Kidney (tissue), 22 donors: ENCODE measurements at places on chromosomes 1 and 21. TPM values are rescaled to one million over a fixed set of nuclear protein-coding genes. Genes with fewer than 3 reads are reported as not detected.

GRCh38 chr1:80818211-80818610, 982.5 kb upstream of the ADGRL2 start:
- DNase-seq: peak; percentile 53
- no peaks in the 10 kb centered on the region for H3K27me3 ChIP-seq
- H3K4me1 ChIP-seq: no peaks in the 10 kb centered on the region
- no peaks in the 10 kb centered on the region for H3K36me3 ChIP-seq
- no peak overlapping the region for H3K27ac ChIP-seq

DNA sequence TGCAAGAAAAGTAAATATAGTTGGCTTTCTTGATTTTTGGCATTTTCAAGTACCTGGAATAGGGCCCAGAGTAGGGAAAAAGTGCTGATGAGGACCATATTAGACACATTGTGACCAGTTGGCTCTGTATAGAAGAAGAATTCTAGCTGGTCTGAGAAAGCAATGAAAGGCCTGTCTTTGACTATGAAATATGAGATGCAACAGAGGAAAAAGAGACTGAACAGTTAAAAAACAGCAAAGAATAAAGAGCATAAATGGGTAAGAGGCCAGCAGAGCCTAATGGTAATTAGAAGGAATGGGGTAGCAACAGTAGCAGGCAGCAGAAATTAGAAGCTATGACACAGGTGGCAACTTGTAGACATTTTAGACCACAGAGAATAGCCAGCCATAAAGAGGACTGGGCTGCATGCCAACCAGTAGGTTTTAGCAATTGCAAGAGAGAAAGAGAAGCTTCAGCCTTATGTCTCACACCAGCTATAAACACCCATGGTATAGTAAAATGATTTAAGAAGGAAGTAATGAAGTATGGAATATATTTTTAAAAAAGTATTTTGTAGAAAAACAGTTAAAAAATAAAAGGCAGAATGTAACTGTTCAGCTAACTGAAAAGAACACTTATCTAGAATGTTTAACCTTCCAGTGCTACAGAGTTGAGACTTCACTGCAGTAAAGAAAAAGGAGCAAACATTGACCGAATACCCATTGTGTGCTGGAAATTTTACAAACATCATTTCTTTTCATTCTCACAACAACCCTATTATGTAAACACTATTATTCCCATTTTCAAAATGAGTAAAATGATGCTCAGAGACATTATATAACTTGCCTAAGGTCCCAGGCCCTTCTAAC, 114.1 kb downstream of the LHX4 start:
- no peak overlapping the region for H3K4me3 ChIP-seq
- no peak overlapping the region for H3K27ac ChIP-seq
- no peaks in the 10 kb centered on the region for H3K4me1 ChIP-seq
- DNase-seq: no peak

- no peaks in the 10 kb centered on the region for H3K4me1 ChIP-seq
- no peaks in the 10 kb centered on the region for H3K27me3 ChIP-seq
- no peak overlapping the region for H3K27ac ChIP-seq
Observed at GRCh38 chr1:223783676-223784075, 62.1 kb downstream of the TP53BP2 start.

GRCh38 chr1:233033361-233033760, 83.0 kb downstream of the NTPCR start:
- no peak overlapping the region for H3K27ac ChIP-seq
- H3K27me3 ChIP-seq: no peaks in the 10 kb centered on the region
- H3K36me3 ChIP-seq: no peaks in the 10 kb centered on the region

DNA sequence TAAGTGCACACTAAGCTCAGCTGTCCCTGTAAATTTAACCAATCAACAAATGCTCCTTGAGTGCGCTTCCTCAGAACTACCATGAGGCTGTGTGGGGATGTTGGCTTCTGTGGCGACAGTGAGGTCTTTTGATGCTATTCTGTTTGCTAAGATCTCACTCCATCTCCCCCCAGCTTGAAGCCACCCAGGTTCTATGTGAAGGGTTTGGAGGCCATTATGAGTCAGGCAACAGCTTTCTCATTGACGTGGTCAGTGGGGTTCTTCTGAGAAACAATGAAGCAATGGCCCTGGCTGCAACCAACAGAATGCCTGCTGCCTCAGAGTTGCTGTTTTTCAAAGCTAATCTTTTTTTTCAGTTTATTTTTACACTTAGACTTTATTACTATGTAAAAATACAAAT, 205.5 kb downstream of the PTBP2 start:
- H3K4me3 ChIP-seq: no peak overlapping the region
- no peak for DNase-seq
- H3K27me3 ChIP-seq: no peaks in the 10 kb centered on the region
- no peaks in the 10 kb centered on the region for H3K36me3 ChIP-seq

DNA sequence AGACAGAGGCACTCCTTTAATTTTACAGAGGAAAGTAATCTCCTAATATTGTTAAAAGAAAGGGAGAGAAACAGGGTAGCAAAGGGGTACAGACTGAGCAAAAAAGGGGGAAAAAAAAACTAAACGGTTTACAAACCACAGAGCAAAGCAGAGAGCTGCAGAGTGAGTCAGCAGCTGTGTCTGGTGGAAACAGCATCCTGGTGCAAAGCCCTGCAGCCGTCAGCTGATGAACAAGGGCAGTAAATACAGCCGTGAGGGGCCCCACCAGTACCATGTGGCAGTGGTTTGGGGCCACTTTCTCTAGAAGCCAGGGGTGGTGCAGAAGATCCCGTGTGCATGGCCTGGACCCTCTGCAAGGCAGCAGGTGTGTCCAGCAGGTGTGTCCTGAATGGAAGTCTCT, 111.3 kb downstream of the ERG start:
- H3K4me1 ChIP-seq: no peaks in the 10 kb centered on the region
- H3K36me3 ChIP-seq: no peaks in the 10 kb centered on the region
- no peak overlapping the region for H3K4me3 ChIP-seq
- H3K27ac ChIP-seq: no peak overlapping the region
- no peaks in the 10 kb centered on the region for H3K27me3 ChIP-seq

GRCh38 chr1:243663651-243664050, 186.4 kb downstream of the AKT3 start:
- no peak overlapping the region for H3K27ac ChIP-seq
- H3K4me1 ChIP-seq: no peaks in the 10 kb centered on the region
- DNase-seq: no peak
- H3K36me3 ChIP-seq: no peaks in the 10 kb centered on the region
- H3K27me3 ChIP-seq: no peaks in the 10 kb centered on the region

- no peak for DNase-seq
- H3K27me3 ChIP-seq: no peaks in the 10 kb centered on the region
- no peak overlapping the region for H3K4me3 ChIP-seq
- H3K36me3 ChIP-seq: no peaks in the 10 kb centered on the region
- no peaks in the 10 kb centered on the region for H3K4me1 ChIP-seq
- H3K27ac ChIP-seq: no peak overlapping the region
Observed at GRCh38 chr1:33973799-33974545, 110.1 kb downstream of the HMGB4 start.

GRCh38 chr21:24941316-24942185, 665.7 kb downstream of the MRPL39 start:
- H3K27ac ChIP-seq: no peak overlapping the region
- no peaks in the 10 kb centered on the region for H3K4me1 ChIP-seq
- DNase-seq: no peak

- peaks cover 26% of the 10 kb centered on the region for H3K4me1 ChIP-seq
- no peaks in the 10 kb centered on the region for H3K27me3 ChIP-seq
- no peak for DNase-seq
Observed at GRCh38 chr1:234527346-234527745, 48.4 kb upstream of the TARBP1 start.

DNA sequence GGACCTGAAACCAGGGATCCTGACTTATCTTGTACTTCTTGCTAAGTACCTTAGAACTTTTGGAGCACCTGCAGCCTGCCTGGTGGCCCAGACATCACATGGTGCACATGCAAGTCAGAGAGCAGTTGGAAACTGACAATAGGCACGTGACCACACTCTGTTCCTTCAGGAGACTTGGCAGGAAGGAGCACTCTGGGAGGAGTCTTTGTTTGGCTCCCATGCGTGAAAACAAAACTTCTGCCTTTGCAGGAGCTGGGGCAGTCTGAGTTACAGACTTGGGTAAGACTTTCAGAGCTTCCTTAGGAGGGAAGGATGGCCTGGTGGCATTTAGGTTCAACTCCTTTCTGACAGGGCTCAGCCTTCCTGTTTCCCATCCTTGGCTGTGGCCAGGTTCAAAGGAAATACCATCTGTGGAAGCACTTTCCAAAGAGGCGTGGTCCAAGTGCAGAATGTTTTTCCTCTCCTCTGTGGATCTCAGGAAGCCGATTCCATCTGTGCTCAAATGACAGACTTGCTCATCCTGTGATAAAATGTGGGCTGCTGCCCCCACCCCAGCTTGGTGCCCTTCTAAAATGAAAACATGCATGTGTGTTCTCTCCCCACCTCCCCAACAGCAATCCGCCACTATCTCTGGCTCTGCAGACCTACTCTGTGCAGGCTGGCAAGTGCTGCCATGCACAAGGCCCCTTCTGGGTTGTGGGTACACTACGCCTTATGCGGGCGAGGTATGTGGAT, 14.1 kb upstream of the ZNF436 start:
- no peaks in the 10 kb centered on the region for H3K36me3 ChIP-seq
- no peak overlapping the region for H3K27ac ChIP-seq
- H3K4me3 ChIP-seq: no peak overlapping the region
- H3K27me3 ChIP-seq: no peaks in the 10 kb centered on the region

GRCh38 chr1:90074137-90074536, 79.2 kb downstream of the ZNF326 start:
- no peak overlapping the region for H3K27ac ChIP-seq
- H3K27me3 ChIP-seq: no peaks in the 10 kb centered on the region
- no peaks in the 10 kb centered on the region for H3K4me1 ChIP-seq
- no peaks in the 10 kb centered on the region for H3K36me3 ChIP-seq
- DNase-seq: no peak

GRCh38 chr21:38857152-38857825, 51.6 kb downstream of the ETS2 start:
- DNase-seq: no peak
- H3K4me3 ChIP-seq: no peak overlapping the region
- H3K27me3 ChIP-seq: no peaks in the 10 kb centered on the region
- H3K27ac ChIP-seq: no peak overlapping the region

FOXD3 gene
- 0.17 TPM for polyA plus RNA-seq

ZBED6 gene
- 0.15 TPM for polyA plus RNA-seq
